Fibroblast of skin of abdomen (primary cell): ENCODE measurements at places on chromosomes 7 and 10.

DNA sequence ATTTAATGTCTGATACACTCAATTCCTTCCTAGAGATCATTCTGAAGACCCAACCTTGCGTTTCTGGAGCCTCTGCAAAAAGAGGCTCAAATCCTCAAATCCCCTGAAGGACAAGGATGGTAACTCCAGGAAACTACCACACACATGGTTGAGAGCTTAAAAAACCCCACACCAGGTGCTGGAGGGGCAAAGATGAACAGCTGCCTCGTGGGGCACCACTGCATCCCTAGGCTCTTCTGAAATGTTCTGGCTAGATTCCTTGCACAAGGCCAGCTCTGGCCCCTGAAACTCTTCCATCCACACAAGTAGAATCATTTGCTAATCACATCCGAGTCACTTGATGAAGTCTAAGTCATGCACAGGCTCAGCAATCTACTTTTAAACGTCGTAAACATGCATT, 286.6 kb downstream of the ELMO1 start:
- no peak for DNase-seq

DNA sequence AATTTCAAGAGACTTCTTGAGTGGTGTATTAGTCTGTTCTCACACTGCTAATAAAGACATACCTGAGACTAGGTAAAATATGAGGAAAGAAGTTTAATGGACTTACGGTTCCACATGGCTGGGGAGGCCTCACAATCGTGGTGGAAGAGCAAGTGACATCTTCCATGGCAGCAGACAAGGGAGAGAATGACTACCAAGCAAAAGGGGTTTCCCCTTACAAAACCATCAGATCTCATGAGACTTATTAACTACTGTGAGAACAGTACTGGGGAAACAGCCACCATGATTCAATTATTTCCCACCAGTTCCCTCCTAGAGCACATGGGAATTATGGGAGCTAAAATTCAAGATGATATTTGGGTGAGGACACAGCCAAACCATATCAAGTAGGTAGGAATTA, 150.5 kb downstream of the PCDH15 start:
- DNase-seq, result no peak

DNA sequence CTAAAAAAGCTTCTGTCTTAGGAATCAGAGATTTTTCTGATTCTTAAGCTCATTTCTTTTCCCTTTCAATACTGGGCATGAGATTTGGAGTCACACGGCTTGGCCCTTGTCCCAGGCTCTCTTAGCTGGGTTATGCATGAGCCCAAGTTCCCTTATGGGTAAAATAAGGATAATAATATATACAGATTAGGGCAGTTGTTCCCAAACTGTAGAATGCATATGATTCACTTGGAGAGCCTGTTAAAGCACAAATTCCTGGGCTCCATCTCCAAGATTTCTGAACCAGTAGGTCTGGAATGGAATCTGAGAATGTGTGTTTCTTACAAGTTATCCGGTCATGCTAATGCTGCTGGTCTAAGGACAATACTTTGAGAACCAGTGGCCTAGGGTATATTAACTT, 154.0 kb downstream of the REEP3 start:
- peak; percentile 78 for DNase-seq

DNA sequence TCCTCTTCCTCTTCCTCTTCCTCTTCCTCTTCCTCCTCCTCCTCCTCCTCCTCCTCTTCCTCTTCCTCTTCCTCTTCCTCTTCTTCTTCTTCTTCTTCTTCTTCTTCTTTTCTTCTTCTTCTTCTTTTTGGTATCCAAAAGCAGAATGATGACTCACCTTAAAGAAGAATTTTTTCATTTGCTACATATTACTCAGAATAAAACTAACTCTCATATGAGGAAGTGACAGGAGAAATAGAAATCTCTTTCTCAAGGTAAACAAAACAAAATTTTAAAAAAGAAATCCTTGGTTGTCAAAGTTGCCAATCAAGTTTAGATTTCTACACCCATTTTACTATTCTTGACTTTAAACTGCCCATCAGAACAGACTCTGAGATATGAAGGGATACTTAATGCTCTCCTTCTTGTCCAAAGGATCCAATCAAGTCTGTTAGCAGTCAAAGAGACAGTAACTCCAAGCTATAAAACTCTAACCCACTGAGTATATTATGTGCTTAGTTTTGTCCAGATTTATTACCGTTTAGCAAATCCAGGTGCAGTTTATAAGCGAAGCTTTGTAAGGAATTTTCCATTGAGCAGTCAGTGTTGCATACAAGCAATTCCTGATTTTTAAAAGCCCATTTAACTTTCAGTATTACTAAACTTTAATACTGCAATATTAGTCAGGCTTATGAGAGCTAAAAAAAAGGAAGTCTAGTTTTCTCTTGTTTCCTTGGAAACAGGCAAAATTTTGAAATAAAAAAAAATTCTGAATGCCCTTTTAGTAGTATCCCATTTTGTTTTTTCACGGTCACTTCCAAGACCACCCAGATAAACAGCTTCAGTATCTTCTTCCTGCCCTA, 43.1 kb upstream of the SNX13 start:
- DNase-seq, result no peak

DNA sequence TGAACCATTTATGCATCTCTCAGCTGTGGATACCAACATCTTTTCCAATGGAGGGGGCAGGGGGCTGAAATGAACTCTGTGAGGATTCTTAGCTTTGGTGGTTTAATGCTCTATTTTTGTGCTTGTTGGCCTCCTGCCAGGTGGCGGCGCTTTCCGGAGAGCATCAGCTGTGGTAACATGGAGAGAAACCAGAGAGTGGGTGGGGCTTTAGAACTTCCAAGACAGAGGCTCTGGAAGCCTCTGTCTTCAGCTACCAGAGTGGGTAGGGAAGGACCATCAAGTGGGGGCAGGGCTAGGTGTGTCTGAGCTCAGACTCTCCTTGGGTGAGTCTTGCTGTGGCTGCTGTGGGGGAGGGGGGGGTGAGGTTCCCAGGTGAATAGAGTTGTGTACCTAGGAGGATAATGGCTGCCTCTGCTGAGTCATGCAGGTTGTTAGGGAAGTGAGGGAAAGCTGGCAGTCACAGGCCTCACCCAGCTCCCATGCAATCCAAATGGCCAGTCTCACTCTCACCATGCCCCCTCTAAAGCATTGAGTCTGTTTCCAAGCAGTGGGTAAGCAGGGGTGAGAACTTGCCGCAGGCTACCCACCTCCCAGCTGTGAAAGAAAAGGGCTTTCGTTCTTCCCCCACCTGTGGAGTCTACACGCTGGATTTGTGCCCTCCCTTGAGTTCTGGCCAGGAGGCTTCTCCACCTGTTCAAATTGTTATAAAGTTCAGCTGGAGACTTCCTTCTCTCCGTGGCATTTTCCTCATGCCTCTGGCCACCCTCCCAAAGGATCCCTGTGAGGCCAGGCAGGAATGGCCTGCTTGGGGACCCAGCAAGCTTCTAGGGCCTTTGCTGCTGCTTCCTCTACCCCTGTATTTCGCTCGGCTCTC, 527.0 kb downstream of the NEBL start:
- no peak for DNase-seq

DNA sequence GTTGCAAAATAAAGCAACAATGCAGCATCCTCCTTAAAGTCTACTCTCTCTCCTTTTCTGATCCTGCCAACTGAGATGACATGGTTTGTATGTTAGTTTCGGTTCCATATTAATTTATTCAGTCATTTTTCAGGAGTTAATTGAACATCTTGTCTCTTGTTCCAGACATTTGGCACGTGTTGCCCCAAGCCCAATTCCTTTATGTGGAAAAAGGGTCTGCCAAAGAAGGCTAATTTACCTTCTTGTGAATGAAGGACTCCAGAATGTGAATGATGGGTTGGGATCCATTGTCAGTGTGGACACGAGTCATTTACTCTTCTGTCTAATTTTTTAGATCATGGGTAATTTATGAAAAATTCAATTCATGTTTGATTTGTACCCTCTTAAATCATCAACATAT, 350.9 kb upstream of the LRGUK start:
- no peak for DNase-seq

DNA sequence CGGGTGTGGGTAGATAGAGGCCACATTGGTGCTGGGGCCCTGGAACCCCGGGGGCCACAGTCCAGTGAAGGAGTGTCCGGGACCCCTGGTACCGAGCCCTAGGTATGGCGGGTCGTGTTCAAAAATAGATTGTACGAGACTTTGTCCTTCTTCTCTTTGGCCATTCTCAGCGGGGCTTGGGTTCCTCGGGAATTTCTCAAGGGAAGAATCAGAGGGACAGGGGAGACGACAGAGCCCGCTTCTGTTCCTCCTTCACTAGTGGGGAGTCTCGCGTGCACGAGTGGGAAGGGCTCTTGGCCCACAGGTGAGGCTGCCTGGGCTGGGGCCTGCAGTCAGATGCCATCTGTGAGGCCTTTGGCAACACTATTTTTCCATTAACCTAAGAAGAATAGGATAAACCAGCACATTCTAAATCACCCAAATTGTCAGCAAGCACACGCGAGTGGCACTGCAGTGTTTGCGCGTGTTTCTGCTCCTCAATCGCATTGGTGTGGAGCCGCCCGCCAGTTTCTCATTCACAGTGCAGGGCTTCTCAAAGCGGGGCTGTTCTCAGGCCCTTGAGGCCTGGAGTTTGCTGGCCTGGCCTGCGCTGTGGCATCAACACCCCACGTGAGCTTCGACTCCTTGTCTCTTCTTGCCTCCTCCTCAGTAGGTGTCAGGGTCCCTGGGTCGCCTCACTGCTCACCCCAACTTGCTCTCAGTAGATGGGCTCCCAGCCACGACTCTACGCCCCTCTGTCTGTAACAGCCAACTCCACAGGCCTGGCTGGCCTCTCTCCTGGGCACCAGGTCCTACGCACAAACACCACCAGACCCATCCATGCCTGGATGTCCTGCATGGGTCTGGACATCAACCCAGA, 187.6 kb upstream of the SHH start:
- DNase-seq, result no peak

DNA sequence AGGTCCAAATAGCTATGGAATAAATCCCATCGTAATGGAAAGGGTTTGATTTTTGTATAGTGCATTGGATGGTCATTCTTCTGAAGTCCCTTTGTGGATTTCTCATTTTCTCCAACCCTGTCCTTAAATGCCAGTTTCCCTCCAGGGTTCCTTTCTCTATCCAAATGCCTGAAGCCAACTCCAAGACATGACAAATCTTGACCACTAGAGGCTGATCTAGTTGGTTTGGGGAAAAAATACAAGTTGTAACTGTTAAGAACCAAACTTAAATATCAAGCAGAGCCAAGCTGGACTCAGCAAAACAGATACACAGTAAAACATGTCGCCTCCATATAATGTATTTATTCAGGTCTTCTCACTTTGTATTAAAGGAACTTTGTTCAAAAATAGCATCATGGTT, 28.7 kb downstream of the FRMD4A start:
- peak; percentile 5 for DNase-seq

DNA sequence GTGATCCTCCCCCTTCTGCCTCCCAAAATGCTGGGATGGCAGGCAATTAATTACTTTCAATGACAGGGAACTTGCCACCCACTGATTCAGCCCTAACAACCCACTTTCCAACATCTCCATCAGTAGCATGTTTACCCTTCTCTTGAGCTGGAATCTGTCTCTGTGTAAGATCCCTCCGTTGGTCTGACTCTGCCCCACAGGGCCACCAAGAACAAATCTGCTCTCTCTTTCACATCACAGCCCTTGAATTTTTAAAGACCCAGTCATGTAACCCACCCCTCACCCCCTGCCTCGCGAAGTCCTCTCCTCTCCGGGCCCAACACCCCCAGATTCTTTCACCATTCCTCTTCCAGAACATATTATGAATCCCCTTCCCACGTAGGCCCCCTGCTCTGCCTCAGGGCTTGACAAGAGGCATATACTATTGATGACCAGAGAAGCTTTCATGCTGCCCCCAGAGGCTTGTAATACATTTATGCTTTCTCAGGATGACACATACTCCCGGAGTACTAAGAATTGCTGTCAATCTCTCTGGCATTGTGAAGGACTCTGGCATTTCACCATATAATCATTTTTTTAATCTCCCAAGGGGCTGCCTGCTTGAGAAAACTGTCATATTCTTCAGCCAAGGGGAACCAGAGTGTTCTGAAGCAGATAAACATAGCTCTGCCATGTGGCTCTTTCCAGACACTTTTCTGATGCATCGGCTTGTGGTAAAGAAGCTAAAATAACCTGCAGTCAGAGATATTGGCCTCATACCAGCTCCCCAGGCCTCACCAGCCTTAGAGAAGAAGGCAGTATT, 179.2 kb upstream of the AUTS2 start:
- DNase-seq, result peak; percentile 74

DNA sequence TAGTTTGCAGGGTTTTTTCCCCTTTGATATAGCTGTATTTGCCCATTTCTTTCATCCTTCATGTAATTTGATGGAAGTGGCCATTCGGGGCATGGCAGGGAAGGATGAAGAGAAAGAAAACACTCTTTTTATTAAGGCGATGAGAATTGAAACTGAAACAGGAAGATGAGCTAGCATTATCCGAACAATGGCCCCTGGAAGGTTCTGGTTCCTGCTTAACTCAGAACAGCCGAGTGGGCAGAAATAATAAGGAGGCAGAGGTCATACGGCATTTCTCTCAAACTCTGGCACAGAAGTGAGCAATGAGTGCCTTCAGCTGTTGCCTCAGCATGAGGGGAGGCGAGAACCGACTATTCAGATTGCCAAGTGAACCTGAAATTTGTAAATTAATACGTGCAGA, 113.2 kb upstream of the MYO3A start:
- no peak for DNase-seq

- DNase-seq, result peak; percentile 36
These were observed 11.5 kb upstream of the OGA start for GRCh38 chr10:101829561-101830315.

DNA sequence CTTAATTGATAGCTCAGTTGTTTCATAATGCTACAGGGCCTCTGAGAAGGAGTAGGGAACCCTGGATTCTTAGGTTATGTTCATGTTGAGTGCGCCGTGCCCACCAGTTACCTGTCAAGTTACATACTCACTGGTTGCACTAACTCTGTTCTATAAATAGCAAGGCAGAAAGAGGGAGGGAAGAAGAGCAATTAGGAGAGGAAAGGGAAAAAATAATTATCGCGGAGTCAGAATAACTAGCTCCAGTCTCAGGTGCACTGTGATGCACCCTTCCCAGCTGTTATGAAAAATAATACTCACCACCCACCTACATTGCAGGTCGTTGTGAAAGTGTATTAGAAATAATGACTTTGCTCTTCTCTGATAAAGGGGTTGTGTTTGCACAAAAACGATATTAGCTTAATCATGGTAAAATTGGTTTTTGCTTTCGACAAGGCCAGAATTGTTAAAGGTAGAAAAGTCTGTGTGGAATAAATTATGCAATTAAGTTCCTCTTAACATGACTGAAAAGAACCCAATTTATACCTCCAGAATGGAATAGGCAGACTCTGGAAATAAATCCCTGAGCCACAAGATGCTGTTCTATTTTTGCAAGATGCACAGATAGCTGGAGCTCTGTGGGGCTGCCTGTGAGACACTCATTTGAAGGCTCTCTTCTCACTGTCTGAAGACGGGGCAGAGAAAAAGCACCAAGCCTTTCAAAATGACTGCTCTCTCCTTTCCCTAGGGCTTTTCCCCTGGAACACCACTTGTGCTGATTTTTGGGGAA, 137.6 kb upstream of the PITRM1 start:
- no peak for DNase-seq

GRCh38 chr10:43706166-43706565, 57.5 kb upstream of the ZNF32 start:
- DNase-seq, result no peak

- DNase-seq, result no peak
These were observed 1.1 kb downstream of the FIS1 start for GRCh38 chr7:101243646-101244374.
